ENCODE measurements at places on chromosomes 5 and 9. TPM values are rescaled to one million over a fixed set of nuclear protein-coding genes. Genes with fewer than 3 reads are reported as not detected.

DNA sequence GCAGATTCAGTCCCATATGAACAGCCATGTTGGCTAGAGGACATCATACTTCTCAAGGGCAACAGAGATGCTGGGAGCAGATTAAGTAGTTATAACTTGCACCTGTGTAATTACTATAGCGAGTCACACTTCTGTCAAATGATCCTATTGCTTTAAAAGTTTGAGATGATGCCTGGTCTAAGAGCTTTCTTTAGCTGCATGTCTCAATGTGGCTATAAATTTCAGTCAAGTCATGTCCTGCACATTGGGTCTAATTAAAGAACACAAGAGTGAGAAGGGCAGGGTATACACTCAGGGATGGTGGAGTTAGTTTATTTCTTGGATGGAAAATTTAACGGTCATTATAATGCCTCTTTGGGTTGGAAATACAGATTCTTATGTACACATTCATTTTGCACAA, 557.3 kb downstream of the RAB3C start:
- no peak for DNase-seq

- no peak for DNase-seq
These were observed 15.7 kb downstream of the ALDOB start for GRCh38 chr9:101419863-101420262.

GRCh38 chr5:3126639-3127038, 375.2 kb upstream of the IRX2 start:
- DNase-seq = no peak

DNA sequence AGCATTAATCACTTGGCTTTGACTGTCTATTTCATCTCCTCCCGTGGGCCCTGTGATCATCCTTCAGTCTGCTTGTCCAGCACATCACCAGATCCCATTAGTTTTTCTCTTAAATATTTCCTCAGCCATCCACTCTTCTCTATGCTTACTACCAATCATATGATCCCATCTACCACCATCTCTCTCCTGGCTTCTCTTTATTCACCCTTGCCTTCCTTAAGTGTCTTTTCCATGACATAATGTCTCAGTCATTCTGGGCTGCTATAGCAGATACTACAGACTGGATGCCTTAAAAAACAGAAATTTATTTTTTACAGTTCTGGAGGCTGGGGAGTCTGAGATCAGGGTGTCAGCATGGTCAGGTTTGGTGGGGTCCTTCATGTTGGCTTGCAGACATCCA, 208.4 kb upstream of the PPP1R2B start:
- peak; percentile 45 for DNase-seq

DNA sequence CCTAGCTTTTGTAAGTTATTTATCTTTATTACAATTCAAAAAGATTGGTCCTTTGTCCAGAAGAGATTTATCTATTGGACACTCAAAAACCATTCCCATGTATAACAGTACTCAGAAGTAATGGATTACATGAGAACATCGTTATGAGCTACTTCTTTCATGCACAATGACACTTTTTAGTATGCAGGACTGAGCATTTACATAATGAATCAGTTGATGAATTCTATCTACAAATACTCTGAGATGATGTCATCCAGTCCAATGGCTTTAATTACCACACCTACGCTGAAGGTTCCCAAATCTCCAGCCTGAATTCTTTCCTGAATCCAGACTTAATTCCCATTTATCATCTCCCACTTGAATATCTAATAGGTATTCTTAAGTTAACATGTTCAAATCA, 75.3 kb downstream of the PTBP3 start:
- peak; percentile 31 for DNase-seq

DNA sequence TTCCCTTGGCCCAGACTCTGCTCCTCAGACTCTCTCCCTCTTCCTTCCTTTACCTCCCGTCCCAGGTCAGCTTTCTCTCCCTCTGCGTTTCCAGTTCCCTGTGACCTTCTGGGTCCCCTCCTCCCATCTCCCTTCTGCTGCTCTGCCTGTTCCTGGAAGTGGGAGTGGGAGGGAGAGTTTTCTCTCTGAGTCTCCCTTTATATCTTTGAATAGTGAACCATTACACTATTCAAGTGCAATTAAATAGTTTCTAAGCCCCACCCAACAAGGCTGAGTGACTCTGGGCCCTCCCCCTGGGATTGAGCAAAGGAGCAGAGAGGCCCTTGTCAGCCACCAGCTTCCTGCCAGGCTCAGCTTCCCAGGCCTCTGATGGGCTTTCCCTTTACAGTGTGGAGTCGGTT, 34.8 kb downstream of the THBS4 start:
- DNase-seq = no peak

GRCh38 chr9:116279230-116279629, 125.6 kb downstream of the PAPPA start:
- DNase-seq = peak; percentile 70

- DNase-seq = no peak
These were observed 220.7 kb downstream of the DRD1 start for GRCh38 chr5:175223291-175223690.

- DNase-seq = no peak
These were observed 361.6 kb upstream of the WWC1 start for GRCh38 chr5:167929841-167930240.

DNA sequence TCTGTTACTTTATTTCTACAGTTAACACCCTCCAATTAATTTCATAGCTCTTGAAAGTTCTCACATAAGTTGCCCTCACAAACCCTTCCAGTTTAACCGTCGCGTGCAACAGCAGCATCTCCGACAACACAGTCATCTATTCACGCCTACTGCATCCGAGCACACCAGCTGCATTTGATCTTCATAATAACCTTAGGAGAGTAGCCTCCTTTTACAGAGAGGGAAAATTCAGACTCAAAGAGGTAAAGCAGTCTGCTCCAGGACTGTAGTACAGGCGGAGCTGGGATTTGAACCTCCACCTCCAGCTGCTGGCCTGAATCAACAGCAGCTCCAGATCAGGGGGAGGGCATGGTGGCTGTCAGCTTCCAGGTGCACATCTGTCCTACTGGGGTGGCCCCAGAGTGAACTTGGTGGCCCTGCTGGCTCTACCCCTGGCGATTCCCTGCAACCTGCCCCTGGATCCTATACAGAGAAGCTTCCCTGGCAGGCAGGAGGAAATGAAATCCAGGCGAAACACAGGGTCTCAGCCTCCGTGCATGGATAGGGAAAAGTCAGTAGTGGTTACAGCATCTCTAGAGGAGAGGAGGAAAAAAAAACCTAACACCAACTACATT, 71.6 kb upstream of the UNC5A start:
- DNase-seq = no peak

DNA sequence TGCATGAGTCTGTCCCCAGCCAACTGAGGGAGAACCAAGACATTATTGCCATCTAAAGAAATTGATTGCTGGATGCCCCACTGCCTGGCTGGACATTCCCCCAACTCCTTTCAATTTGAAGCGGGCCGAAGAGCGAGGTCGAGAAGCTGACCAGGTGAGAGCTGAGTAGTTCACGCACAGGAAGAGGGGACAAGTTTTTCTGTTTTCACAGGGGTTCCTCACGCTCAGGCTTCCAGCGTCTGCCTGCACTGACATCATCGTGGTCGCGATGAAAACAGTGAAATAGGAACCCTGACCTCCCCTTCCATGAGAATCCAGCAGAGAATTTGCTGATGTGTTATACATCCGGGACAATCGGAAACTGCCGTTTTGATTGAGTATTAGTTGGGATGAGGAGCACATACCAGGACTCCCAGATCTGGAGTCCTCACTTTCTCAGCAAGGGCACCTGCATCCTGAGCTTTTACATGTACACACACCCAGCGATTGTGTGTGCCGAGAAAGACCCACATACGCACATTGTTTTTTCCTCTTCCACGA, 3.1 kb upstream of the DMRT3 start:
- DNase-seq = no peak

DNA sequence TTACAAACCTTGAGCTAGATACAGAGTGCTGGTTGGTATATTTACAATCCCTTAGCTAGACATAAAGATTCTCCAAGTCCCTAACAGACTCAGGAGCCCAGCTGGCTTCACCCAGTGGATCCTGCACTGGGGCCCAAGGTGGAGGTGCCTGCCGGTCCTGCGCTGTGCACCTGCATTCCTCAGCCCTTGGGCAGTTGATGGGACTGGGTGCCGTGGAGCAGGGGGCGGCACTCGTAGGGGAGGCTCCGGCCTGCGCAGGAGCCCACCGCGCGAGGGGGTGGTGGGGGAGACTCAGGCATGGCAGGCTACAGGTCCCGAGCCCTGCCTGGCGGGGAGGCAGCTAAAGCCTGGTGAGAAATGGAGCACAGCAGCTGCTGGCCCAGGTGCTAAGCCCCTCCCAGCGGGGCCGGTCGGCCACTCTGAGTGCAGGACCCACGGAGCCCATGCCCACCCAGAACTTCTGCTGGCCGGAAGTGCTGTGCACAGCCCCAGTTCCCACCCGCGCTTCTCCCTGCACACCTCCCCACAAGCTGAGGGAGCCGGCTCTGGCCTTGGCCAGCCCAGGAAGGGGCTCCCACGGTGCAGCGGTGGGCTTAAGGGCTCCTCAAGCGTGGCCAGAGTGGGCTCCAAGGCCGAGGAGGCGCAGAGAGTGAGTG, 1464.7 kb downstream of the EFNA5 start:
- DNase-seq = no peak

DNA sequence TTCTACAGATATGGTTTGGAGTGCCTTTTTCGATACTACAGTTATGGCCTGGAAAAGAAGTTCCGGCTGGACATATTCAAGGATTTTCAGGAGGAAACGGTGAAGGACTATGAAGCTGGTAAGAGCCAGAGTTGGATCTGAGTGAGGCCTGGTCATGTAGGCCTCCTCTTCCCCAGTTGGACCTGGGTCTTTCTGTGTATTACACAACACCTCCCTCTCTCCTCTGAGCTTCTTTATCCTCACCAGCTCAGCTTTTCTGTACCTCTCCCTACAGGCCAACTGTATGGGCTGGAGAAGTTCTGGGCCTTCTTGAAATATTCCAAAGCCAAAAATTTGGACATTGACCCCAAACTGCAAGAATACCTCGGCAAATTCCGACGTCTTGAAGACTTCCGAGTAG, 39.2 kb downstream of the FAXDC2 start:
- DNase-seq = no peak

DNA sequence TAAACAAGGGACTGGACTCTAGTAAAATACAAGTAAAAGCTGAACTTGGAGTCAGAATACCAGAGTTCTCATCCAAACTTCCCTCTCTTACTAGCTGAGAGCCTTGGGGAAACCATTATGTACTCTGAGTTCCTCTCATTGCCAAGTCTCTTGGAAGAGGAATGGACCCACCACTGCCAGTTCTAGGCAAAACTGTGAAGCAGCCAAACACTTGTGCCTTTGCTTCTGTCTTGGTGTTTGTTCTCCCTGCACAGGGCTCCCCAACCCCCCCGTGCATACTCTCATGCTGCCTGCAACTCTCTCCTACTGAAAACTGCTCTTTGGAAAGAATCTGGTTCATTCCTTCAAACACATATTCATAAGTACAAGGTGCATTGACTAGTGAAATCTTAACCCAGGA, 102.6 kb downstream of the PDZD2 start:
- no peak for DNase-seq

GRCh38 chr5:121962347-121962670, 534 bp downstream of the SRFBP1 start:
- DNase-seq = peak; percentile 5

- no peak for DNase-seq
These were observed 5.4 kb upstream of the RABL6 start for GRCh38 chr9:136802321-136802720.

DNA sequence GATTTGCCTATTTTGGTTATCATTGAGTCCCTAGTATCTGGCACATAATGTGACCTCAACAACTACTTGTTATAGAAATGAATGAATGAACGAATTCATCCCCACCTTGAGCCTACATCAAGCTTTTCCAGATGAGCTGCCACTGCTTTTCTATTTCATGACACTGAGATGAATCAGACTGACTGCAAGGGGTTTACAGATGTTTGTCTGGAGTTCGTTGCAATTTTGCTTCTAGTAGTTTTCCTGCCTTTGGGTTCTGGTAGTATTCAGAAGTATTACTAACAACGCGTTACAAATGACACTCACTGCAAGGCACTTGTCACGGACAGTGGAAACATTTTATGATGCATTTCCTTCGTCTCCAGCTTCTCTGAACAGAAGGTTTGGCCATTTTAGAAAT, 222.3 kb downstream of the CD180 start:
- DNase-seq = no peak

DNA sequence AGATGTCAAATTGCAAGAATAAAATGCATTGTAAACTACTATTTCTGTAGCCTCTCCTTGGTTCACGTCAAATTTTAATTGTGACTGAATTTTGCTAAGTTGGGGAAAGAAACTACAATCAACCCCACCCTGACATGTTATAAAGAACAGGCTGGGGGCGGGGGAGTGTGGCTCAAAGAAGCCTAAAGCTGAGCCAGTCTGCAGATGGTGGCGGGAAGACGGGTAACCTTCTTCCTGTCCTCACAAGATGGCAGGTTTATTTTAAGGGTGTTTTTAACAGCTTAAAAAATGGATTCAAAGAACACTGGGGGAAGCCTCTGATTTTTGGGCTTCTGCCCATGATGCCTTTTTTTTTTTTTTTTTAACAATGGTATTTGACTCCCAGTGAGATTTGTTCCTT, 68.5 kb upstream of the MELK start:
- DNase-seq = no peak

GRCh38 chr9:76519075-76519835, 60.3 kb downstream of the GCNT1 start:
- DNase-seq = peak; percentile 65

DNA sequence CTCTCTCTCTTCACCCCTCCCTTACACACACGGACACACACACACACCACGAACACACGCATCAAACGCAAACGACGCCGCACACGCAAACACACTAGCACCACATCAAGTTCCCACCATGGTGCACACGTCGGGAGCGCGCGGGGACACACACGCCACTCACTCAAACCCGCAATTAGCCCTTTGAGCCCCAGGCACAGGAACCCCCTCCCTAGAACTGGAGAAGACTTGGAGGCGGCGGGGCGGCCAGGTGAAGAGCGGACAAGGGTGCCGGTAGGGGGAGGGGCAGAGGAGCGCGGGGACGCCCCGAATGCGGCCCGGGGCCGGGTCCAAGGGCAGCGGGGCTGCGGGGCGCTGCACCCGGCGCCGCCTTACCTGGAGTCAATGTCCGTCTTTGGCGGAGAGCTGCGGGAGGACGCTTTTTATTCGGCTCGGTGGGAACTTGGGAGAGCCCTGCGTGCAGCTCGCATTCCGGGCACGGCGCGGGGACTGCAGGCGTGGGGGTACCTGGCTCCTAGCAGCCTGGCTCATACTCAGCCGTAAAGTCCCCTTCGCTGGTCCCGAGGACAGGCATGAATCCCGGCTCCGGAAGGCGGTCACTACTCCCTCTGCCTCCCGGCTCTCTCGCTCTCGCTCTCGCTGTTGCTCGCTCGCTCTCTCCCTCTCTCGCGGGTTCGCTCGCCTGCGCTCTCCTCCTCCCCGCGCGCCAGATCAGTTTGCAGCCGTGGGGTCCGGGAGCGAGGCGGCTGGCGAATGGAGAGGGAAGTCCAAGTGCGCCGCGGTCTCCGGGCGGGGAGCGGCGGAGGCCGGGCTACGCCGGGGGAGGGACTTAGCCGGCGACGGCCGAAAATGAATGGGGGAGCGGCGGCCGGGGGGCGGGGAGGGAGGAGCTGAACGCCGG, at the start of gene BRINP1:
Gene BRINP1, minus strand, starts transcription at position 755 of the 901 bp plus-strand sequence. CDS start 56,080 bp downstream, outside the sequence.
- DNase-seq = peak; percentile 50

The SPAAR gene
- total RNA-seq = 0.18 TPM

The RASGRF2 gene
- total RNA-seq = 8.5 TPM

The INSL6 gene
- not detected for total RNA-seq

The PCDHGC5 gene
- total RNA-seq = 10.9 TPM

The SARDH gene
- 3.7 TPM for total RNA-seq

The SLIT3 gene
- total RNA-seq = 20.7 TPM
